ENCODE measurements at places on chromosomes 5 and 9. TPM values are rescaled to one million over a fixed set of nuclear protein-coding genes. Genes with fewer than 3 reads are reported as not detected.

Gene PCDHGA6
- total RNA-seq: 6.3 TPM

Gene DDX4
- total RNA-seq: 0.27 TPM

Gene FOXD4L6
- not detected for total RNA-seq

Gene IGFBPL1
- total RNA-seq: 590 TPM

Gene SLC1A1
- total RNA-seq: 0.10 TPM

Gene SV2C
- 17.8 TPM for total RNA-seq

Gene ATG12
- total RNA-seq: 67.3 TPM

Gene TMEM250
- 16.0 TPM for total RNA-seq

Gene ASTN2
- total RNA-seq: 134 TPM

Gene CNTNAP3
- 12.6 TPM for total RNA-seq

DNA sequence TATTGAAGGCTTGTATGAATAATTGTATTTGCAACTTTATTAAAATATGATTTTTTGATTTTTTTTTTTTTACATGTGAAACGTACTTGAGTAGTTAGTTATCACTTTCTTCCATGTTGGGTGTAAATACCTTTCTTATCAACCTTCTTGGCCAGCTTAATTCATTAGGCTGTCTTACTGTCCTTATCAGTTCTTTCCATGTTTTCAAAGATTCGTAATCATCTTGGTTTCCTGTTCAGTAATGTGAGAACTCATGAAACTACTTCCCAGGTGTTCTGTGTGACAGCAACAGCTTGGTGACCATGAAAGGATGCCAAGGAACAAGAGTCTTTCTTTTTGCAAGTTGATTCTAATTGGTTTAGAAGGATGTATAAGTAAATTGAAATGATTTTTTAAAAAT lies 100.0 kb downstream of the ADGRV1 start:
- no peak for DNase-seq

- no peak for DNase-seq
Measured at GRCh38 chr5:171367424-171368370, 20.0 kb upstream of the NPM1 start.

DNA sequence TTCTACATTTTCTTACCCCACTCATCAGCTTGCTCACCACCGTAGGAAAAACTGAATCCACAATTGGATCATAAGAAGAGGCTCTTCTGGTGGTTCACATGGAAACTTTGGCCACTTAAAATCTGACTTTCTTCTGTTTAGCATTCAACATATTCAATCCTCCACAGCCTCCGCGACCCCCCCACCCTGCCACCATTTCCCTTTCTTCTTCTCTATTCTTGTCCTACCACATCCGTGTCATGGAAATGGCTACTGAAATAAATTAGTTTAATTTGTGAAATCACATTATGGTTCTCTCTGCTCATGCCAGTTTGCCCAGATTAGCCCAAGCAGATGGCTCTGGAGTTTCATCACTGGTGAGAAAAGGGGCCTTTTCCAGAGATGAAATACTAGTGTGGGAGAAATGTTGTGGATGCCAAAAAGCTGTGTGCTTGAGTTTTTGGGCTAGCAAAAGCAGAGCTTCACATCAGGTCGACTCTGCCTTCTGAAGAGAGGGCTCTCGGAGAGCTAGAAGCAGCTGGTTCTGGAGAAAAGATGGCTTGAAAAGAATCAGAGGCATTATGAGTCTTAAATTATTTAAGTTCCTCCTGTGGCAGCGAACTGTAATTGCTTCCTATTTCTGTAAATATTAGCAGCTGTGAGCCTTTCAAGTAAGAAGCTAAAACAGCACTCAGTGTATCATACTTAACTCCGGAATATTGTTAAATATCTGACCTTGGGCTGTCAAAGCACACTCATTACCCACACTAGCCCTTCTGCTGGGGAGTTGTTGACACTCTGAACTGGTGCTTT lies 107.1 kb downstream of the MAT2B start:
- DNase-seq: no peak

DNA sequence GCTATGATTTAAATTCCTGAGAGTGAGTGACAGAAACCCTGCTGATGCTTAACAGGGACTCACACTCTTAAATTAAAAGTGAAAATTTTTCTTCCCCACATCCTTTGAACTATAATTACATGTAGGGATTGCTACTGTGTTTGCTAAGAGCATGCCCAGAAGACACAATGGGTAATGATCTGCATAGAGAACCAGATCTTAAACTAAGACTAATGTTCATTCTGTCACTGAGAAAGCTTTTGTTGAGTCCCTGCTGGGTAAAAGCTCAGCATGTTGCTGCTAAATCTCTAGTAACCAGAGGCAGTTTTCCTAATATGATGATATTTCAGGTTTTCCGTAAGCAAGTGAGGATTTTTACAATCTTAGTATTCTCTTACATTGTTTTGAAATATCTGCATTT lies 424.8 kb upstream of the SMC2 start:
- DNase-seq: no peak

DNA sequence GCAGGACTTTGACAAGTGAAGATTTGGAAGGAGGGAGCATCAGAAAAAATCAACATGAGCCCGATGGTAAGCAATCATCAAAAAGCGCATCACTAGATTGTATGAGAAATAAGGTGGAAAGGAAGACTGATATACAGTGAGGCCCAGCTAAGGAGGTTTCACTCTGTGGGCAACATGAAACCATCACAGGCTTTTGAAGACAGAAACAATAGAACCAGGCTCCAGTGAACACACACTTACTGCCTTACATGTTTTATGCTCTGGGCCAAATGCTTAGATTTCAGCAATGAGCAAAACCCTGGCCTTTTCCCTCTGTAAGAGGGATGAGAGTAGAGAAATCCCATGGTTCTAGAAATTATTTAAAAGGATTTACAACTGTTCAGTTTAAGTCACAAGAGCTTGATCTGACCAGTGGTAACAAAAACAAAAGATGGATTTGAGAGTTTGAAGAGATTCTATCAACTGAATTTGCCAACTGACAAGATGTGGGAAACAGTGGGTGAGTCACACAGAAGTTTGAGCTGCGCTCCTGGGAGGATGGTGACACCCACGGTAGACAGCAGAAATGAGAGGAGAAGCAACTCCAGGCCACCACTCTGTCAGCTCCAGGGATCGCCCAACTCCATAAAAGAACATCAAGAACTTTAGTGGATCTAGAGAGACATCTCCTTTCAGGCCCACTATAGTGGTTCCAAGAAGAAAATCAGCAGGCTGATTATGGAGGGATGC lies 261.8 kb downstream of the MCTP1 start:
- no peak for DNase-seq

GRCh38 chr5:22431840-22432239 lies 421.3 kb downstream of the CDH12 start:
- no peak for DNase-seq

DNA sequence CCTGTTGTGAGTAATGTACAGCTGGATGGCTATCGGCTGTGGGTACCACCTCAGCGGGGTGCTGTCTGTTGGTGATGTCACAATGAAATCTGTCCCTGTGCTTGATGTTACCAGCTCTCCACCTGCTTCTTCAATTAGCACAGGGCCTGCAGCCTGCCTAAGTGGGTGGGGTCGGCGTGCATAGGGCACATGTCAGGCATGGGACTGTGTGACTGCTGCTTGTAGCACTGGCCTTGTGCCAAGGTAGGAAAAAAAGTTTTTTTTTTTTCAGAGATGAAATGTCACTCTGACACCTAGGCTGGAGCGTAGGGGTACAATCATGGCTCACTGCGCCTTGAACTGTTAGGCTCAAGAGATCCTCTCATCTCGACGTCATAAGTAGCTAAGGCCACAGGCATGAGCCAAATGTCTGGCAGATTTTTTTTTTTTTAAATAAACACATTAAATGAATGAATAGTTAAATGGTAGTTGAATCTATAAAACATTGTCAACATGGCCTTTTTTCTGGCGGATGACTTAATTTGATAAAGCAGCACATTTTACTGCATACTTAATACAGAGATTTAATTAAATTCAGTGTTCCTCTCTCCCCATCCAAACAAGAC lies 222.5 kb downstream of the NXNL2 start:
- DNase-seq: no peak

DNA sequence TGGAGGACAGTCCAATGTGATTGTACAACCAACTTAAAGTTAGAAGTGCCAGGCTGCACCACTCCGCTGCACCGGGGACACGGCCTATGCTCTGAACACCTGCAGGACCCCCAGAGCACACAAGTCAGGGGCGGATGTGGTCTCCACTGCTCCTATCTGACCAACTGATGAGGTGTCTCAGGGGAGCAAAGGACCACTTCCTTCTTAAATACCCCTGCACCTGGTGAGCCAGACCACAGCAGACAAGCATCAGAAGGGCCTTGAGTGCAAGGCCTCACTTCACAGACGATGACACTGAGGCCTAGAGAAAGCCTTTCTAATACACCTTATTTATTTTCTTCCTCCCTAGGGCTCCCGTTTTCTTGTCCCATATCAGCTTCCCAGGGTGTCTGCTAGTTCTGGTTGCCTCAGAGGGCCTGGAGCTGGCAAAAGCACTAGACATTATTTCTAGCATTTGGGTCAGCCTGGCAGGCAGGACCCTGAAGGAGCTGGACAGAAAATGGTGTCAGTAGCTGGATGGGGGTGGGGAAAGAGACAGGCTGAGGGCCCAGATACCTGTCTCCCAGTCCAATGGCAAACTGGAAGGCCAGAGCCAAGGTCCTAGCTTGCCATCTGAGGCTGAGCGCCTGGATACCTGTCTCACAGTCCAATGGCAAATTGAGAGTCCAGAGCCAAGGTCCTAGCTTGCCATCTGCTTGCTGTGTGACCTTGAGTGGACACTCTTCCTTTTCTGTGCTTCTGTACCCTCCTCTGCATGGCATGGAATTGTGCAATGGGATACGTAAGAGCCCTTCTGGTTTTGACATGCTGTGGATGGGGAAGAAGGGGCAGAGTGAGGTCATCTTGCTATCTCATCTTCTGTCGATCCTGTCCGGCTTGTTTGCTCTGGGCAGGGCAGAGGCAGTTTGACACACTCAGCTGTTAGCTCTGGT lies 9.0 kb downstream of the CCDC69 start:
- DNase-seq: no peak

DNA sequence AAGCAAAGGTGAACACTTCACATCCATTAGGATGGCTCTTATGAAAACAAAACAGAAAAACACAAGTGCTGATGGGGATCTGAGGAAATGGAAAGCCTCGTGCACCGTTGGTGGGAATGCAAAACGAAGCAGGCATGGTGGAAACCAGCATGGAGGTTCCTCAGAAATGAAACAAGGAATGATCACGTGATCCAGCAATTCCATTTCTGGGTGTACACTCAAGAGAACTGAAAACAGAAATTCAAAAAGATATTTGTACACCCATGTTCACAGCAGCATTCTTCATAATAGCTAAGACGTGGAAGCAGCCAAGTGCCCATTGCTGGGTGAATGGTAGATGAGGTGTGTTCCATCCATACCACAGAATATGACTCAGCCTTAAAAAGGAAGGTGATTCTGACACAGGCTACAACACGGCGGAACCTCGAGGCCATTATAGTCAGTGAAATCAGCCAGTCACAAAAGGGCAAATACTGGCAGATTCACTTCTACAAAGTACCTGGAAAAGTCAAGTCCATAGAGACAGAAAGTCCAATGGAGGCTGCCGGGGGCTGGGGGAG lies 87.2 kb upstream of the RAPGEF1 start:
- DNase-seq: no peak

DNA sequence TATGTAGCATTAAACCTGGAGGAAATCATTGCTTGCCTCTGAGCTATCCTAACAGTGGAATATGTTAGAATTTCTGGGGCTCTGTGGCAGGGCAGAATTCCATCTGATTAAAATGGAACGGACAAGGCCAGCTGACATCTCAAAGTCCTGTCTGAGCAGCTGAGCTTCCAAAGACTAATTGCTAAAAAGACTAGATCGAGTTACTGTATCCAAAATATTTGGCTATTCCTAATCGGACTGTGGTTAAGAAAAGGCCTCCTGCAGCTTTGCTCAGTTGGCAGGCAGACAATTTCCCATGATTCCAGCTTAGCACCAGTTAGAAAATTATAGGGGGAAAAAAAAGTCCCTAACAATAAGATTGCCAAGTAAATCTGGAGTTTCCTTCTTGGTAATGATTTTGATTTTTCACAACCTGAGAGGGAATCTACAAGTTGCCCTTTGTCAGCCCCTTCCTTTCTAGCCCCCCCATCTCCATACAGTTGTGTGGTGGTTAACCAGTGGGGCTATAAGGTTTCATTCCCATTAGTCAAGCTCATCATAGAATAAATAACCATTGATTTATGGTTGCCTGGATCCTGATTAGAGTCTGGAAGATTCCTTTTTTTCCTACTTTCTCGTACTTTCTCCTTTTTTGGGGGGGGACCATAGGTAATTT lies 26.4 kb downstream of the PTGR1 start:
- no peak for DNase-seq

- DNase-seq: no peak
Measured at GRCh38 chr9:20085842-20086241, 297.0 kb upstream of the SLC24A2 start.

GRCh38 chr5:84381502-84382362 lies 2.9 kb downstream of the EDIL3 start:
- no peak for DNase-seq

GRCh38 chr5:159826351-159827214 lies 89.7 kb upstream of the ADRA1B start:
- DNase-seq: no peak

DNA sequence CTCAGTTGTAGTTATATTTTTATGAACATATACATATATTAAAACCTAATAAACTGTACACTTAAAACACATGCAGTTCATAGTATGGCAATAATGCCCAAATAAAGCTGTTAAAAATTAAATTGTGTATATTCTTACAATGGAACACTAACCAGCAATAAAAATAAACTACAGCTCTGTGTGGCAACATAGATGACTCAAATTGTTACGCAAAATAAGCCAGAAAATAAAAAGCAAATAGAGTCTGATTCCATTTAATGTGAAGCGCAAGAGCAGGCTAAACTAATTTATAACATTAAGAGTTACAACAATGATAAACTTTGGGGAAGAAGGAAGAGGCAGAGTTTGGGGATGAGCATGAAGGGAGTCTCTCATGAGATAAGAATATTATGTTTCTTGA lies 597.3 kb downstream of the TLE1 start:
- no peak for DNase-seq

DNA sequence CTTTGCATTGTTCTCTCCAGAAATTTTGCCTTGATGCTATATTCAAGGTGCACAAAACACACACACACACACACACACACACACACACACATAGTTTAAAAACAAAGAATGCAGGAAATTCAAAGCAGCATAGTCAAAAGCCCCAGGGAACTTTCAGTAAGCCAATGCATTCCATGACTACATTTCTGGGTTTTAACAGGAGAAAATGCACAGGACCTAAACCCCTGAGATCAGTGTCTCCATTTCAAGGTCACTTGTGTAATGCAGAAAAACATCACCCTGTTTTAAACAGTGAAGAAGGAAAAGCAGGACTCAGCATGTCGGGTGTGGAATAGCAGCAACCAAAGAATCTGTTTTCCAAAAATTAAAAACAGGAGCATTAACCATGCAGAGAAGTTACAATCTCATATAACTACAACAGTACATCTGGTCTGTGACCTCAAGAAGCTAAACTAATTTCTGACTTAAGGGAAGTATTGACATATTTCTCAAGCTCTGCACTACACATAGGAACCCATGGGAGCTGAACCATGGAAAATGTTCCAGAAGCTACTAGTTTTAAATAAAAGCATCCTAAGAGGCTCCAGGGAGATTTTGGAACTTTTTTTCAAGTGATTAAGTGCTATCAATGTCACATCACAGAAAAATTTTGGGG lies 296.7 kb downstream of the HINT1 start:
- no peak for DNase-seq

GRCh38 chr5:178304016-178304415 lies 71.4 kb upstream of the PHYKPL start:
- DNase-seq: no peak

All from glutamatergic neuron (in vitro differentiated cells).